ENCODE measurements at places on chromosomes 13 and 19.

GRCh38 chr13:44064357-44064756, 184.7 kb downstream of the LACC1 start:
- no peak for DNase-seq

- no peak for DNase-seq
These were observed at the start of gene LRRC8E for GRCh38 chr19:7888145-7888825. TSS of gene LRRC8E (plus strand) at chr19:7888510. CDS start at chr19:7895604, 7,094 bp downstream.

DNA sequence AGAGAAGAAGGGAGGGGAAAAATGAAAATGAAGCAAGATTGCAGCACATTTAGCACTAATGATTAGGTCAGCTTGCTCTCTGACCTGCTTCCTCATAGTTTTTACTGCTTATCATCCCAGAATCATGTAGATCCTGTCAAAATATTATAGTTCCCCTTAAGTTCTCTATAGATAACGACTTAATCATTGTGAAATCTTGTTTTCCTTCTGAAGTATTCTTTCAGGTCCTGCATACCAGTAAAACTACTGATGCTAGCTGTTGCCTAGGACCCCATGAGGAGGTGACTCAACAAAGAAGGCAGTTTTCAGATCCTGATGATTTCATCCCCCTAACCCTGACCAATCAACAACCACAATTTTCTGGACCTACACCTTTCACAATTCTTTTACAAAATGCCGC, 1131.7 kb downstream of the SLITRK5 start:
- DNase-seq, result no peak

- no peak for DNase-seq
These were observed 14.0 kb upstream of the URI1 start for GRCh38 chr19:29927944-29928625.

GRCh38 chr19:50854636-50855410, at the start of gene KLK3:
TSS of gene KLK3 (plus strand) at chr19:50854915. CDS start at chr19:50854956, 41 bp downstream.
- DNase-seq, result no peak

- no peak for DNase-seq
These were observed 517.7 kb downstream of the MYO16 start for GRCh38 chr13:109146912-109147647.

DNA sequence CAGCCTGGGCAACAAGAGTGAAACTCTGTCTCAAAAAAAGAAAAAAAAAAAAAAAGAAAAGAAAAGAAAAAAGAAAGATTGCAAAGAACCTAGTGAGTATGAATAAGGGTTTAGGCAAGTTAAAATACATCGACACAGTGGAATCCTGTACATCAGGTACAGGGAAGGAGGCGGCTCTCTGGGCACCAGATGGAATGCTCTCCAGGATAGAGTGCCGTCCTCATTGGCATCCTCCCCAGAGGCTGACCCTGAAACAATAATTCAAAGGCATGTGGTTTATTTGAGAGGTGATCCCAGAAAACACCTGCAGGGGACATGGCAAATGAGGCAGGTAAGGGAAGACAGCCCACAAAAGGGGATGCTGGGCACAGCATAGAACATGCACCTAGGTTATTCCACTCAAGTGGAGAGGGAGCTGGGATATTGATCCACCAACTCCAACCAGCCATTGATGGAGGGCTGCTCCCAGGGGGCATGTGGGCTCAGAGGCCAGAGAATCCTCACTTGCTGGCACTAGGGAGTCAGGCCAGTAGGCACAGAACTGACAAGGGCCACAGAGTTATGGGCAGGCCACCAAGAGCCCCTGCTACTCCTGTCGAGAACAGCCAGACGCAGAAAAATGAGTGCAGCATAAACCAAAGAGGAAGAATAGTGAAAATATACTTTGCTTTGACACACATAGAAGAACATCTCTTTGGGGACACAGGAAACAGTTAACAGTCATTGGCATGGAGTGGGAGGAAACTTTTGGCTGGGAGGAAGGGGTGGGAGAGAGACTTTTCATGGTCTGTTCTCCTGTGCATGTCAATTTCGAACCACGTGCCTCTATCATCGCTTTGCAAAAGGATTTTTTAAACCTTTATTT, 4.2 kb downstream of the TSPAN16 start:
- no peak for DNase-seq

DNA sequence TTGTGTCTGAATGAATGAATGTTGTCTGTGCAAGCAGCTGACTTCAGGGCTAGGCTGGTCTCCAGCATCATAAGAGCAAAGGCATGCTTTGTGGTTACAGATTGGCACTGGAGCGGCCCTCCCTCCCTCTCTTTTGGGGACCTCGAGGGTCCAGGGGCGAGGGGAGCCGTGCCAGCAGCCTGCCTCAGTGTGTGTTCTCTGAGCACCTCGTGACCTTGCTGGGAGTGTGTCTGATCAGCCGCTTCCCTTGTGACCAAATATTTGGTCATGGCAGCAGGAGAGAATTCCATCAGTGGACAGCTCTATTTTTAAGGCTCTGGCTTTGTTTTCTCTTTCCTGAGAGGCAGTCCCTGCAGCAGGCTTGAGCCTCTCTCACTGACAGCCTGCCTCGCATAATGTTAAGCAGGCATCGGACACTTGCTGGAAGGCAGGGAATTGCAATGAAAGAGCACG, 329.7 kb downstream of the UQCRFS1 start:
- DNase-seq, result no peak

- no peak for DNase-seq
These were observed 238 bp downstream of the ZNF260 start for GRCh38 chr19:36527873-36528193.
